ENCODE measurements at places on chromosomes 3 and 15.

DNA sequence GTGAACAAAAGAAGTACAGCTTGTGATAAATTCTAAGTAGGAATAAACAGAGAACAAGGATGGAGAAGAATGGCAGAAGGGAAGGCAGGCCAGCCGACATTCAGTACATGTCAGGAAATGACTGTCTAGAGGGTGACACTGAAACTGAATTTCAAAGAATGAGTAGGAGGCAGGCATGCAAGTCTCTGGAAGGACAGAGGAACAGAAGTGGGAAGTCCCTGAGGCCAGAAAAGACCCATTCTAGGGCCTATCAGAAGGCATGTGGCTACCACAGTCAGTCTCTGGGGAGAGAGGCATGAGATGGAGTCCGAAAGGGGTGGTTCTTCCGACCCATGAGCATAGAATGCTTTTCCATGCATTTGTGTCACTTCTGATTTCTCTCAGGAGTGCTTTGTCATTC is 243.5 kb upstream of the UBE2E2 start:
- DNase-seq = no peak

DNA sequence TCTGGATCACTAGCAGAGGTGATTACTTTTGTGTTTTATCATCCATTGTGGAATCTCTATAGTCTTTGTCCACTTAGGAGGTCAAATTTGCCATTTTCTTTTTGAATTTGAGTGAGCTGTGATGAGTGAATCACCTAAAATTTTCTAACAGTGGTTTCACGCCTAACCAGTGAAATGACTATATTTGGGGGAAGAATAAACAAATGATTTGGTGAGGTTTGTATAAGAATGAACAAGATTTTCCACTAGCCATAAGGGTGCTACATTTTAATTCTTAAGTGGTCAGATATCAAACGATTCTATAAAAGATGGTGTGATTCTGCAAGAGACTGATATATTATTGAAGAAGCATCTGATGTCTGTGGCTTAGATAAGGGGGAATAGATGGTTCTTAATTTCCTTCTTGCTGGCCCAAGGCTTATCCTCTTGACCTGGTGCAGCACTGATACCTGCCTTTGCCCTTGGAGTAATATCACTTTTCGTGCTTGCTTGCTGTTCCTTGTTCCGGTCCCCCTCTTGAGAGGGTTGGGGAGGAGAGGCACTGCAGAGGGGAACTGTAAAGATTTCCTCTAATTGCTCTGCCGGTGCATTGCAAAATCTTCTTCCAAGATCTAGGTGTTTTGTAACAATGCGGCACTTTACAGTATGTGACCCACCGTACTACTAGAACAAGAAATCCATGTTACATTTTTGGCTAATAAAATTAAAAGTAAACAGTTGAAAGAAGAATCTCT is 14.5 kb downstream of the C3orf20 start:
- no peak for DNase-seq

DNA sequence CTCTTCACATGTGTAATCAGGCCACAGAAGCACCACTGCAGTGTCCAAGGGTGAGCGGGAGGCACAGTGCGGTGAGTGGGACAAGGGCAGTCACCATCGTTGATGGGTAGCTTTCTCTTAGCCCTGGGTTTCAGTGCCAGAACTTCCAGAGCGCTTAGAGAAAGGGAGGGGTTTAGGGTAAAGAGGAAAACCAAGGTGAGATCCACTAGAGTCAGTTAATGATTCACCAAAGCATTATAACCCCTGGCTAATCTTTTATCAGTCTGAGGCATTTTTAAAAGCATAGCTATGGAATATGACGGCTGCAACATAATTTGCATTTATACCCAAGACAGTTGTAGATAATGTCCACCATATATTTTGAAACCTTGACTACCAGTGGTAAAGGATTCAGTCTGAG is 94.8 kb downstream of the SHQ1 start:
- no peak for DNase-seq

GRCh38 chr3:50551681-50552435 is 15.7 kb downstream of the C3orf18 start:
- DNase-seq = no peak

DNA sequence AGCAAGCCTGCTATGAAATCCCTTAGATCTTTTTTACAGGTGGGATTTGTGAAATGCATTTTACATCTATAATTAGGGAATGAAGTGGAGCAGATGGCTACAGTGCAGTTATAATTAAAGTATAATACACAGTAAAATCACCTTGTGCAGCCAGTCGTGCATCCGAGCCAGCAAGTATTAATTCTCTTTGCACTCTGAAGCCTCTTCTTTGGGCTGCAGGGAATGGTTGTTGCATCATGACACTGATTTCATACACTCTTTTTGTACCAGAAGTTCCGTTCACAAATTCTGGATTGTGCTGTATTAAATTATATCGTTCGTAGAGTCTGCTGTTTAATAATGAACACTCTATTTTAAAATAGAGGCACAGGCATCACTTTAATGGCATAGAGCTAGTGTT is 28.7 kb upstream of the TP63 start:
- no peak for DNase-seq

DNA sequence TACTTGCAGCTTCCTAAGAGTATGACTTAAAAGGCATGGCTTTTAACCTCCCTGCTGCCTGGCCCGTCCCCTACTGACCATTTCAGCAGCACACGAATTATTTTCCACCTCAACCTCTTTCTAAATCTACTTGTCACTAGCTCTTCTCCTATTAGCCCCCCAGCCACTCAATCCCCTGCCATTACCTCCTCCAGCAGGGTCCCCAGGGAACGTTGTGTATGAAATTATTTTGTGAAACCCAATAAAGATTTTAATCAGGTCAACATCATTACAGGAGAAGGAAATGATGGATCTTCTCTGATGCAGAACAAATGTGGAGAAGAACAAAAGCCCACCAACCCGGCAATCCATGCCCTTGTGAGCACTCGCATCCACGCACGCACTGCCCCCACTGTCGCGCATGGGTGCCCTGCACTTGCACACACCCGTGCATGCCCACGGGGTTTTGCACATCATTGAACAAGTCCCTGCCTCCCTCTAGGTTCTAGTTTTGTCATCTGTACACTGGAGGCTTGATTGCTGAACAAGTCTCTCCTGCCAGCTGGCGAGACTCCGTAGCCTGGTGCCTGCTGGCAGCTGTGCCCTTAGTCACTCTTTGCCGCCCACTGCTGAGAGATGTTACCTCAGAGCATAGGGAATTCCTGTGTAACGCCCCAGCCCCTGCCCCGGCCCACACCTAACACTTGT is 51.6 kb downstream of the LINGO1 start:
- DNase-seq = no peak

DNA sequence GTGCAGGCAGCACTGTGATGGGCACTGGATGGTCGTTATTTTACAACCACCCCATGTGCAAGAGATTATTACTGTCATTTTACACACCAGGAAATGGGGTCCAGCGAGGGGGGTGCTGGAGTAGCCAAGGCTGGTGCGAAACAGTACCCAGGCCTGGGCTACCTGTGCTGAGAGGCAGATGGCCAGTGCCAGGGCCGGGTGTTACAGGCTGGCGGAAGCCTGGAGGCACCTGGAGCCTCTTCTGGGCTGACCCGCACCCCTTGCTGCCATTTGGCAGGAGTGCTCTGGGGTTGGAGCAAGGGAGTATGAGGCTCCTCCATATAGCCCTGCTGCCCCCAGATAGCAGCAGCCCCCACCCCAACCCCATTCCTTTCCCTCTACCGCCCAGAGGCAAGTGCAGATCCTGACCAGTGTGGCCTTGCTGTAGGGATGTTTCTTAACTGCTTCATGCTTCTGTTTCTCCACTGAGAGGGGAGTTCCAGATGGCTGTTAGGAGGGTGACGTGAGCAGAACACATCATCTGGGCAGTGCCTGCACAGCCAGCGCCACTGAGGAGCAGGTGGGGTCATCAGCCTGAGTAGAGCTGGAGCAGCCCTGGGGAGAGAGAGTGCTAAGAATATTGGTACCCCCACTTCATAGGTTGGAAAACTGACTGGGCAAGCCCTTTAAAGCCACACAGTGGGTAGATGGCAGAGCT is 15.3 kb downstream of the SNX33 start:
- no peak for DNase-seq

DNA sequence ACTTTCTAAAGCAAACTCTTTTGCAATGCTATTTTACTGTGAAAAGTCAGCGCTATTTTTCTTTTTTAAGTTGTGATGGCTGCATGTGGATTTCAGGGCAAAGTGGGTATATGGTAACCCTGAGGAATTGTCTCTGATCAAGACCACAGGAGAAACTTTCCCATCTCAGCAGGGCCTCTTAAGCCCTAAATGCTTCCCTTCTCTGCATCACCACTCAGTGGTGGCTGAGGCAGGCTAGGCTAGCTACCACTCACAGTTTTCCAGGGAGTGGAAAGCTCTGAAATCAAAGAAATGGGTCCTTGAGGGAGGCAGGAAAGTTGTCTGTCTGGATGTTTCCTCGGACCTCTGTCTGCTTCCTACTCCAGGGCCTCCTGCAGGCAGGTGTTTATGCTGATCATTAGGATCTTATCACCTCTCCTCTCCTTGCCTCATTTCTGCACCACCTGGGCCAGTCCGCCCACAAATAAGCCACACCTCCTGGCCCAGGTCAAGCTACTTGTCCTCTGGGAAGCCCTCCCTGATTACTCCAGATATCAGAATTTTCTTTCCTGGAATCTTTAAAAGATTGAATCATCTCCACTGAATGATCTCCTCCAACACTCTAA is 37.0 kb downstream of the CEMIP start:
- DNase-seq = no peak

- DNase-seq = peak; percentile 39
Observed at GRCh38 chr15:91853511-91853947, at the start of gene SLCO3A1. TSS of gene SLCO3A1 (plus strand) at chr15:91853708.

GRCh38 chr3:123960781-123961507 is at the start of gene CCDC14:
TSS of gene CCDC14 (minus strand) at chr3:123961229. CDS start at chr3:123961173, 56 bp downstream.
- DNase-seq = peak; percentile 98

DNA sequence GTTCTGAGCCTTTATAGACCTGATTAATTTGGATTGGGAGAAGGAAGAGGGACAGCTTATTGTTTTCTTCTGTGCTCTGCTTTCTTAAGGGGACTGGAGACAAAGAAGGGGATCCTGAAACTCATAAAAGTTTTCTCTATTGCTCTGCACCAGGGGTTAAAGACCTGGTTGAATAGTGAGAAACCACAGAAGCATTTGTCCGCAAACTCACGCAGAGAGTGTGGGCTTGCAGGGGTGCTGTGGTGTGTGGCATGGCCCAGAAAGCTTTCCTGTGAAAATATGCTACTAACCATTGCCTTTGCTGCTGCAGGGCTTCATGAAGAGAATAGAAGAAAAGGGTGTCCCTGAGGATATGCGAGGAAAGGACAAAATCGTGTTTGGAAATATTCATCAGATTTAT is 73.1 kb upstream of the UMPS start:
- DNase-seq = no peak

Measured in WERI-Rb-1 (cell line).